Left lung (tissue), 14 donors: ENCODE measurements at places on chromosomes 6 and 20.

DNA sequence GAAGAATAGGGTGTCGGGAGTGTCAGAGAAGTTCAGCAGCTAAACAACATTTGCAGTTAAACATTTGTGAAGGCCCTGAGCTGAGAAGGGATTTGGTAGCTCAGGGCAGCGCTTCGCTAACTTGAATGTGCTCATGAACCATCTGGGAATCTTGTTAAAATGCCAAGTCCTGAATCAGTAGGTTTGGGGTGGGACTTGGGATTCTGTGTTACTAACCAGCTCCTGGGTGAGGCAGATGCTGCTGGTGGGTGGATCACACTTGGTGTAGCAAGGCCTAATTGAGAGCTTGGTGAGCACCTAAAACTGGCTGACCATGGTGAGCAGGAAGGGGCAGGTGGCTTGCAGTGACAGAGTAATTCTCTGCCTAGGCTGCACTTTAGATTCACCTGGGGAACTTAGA lies 5.9 kb downstream of the PTPRA start:
- no peak for DNase-seq

GRCh38 chr6:15712797-15713196 lies 50.0 kb upstream of the DTNBP1 start:
- DNase-seq, result no peak

GRCh38 chr20:60003776-60004175 lies 45.6 kb downstream of the CDH26 start:
- DNase-seq, result no peak

DNA sequence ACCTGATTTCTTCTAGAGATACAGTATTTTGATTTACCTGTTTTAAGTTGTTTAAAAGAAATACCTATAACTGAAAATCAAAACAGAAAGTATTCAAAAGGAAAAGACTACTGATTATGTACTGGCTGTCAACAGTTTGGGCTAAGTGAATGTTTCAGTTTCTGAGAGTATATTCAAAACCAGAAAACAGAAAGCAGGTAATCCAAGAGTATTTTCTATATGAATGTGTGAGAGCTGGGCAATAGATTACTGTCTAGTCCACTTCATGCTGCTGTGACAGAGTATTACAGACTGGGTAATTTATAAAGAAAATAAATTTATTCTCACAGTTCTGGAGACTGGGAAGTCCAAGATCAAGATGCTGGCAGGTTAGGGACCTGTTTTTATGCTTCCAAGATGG lies 261.0 kb downstream of the ARHGAP18 start:
- DNase-seq, result no peak

DNA sequence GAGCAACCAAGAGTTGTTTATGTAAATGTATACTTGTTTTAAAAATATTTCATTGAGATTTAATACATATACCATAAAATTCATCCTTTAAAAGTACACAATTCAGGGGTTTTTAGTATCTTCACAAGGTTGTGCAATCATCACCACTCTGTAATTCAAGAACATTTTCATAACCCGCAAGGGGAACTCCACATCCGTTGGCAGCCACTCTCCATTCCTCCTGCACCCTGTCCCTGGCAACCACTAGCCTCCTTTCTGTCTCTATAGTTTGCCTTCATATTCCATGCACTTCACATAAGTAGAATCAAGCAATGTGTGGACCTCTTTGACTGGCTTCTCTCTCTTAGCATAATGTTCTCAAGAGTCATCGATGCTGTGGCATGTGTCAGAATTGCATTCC lies 104.2 kb upstream of the PDE10A start:
- no peak for DNase-seq

DNA sequence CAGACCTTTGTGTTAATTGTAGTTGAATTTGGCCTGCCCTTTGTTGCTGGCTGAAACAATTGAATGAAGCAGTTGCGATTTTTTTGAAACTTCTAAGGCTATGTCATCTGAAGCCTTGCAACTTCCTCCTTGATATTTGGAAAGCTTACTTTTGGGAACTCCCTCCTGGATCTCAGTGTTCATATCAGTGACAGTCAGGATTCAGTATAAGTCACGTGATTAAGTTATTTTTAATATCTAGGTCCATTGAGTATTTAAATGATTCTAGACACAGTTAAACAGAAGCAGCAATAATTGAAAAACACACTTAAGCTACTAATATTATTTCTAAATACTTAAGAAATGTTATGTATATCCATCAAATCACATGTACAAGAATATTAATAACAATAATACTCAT lies 951.3 kb downstream of the GRIK2 start:
- no peak for DNase-seq

- no peak for DNase-seq
These were observed 73.7 kb upstream of the TNFRSF21 start for GRCh38 chr6:47383360-47383759.

- DNase-seq, result no peak
These were observed 6.4 kb downstream of the RMND1 start for GRCh38 chr6:151445482-151445881.

DNA sequence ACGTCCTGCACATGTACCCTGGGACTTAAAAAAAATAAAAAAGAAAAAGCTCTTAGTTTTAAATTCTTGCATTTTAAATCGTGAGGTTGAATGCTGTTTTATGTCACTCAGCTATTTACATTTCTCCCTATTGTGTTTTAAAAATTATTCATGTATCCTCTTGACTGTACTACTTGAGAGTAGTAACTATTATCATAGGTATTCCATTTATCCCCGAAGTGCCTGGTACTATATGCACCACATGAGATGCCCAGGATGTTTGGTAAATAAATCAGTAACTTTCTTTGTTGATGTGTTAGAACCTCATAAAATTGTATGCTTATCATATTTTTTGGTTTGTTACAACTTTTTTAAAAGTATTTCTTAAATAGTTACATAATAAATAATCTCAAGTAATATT lies 18.4 kb downstream of the MAP3K4 start:
- no peak for DNase-seq

DNA sequence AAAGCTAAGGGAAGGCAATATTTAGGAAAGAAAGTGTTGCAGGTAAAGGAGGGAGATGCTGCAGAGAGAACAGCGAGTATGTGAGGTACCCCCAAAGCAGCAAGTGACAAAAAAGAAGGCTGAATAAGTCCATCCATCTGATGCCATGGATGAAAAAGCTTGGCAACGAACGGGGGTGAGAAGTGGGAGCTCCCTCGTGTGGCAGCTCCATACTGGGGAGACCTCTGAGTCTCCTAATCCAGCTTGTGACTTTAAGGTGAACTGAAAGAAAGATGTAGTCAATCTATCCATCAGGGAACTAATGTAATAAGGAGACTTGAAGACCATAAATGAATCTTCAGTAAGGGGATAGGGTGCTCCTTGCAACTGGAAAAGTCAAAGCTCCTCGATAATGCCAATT lies 156.6 kb downstream of the OTOR start:
- DNase-seq, result no peak

GRCh38 chr20:4567170-4567569 lies 154.5 kb upstream of the PRND start:
- no peak for DNase-seq

- no peak for DNase-seq
These were observed 44.9 kb upstream of the DUSP22 start for GRCh38 chr6:247351-247750.

GRCh38 chr6:151082079-151082478 lies 157.7 kb upstream of the AKAP12 start:
- no peak for DNase-seq

DNA sequence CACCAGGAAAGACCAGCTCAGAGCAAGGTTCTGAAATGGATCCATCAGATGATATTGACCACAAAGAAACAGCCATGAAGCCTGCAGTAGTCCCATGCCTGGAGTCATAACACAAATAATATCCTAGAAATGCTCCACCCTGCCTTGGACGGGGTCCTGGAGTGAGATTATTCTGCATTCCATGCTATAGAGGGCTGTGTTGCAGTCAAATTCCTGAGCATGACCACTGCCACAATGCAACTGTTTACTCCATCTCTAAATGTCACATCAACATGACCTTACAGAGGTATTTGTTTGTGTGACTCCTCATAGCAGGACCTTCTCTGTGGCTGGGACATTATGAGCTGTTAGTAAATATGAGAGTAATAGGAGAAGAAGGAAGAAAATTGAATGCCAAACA lies 257.5 kb upstream of the TCF21 start:
- DNase-seq, result no peak

DNA sequence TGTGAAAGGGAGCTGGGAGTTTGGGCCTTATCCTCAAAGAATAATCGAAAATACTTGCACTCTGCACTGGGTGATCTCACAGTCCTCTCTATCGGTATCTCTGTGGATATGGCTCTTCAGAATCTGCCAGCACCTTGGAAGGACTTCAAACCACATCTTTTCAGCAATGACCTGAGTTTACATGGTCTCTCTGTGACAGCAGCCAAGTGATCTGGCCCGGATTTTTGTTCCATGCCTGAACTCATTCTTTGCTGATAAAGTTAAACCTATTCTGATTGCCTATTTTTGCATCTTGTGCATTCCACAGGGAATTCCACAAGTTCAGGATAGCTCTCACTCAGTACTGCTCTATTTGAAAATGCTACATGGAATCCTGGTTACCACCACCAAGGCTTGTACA lies 98.9 kb downstream of the HDGFL1 start:
- no peak for DNase-seq

DNA sequence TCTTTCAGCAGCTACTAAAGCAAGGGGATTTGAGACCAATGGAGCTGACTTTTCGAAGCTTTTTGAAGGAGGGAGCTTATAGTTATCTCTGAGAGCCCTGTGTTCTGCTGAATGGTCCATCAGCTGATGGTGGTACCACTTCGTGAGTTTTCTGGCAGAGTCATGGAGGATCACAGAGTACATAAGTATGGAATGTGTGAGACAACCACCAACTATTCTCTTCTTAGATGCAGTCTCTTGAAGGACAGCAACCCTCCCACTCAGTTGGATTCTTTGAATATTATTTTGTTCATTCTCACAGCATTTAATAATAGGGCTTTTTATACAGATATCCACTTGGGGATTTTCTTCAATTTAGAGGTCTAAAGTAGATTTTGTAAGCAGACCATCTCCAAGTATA lies 75.3 kb downstream of the ELOVL2 start:
- no peak for DNase-seq

GRCh38 chr6:16483315-16483875 lies 245.0 kb downstream of the GMPR start:
- DNase-seq, result no peak

DNA sequence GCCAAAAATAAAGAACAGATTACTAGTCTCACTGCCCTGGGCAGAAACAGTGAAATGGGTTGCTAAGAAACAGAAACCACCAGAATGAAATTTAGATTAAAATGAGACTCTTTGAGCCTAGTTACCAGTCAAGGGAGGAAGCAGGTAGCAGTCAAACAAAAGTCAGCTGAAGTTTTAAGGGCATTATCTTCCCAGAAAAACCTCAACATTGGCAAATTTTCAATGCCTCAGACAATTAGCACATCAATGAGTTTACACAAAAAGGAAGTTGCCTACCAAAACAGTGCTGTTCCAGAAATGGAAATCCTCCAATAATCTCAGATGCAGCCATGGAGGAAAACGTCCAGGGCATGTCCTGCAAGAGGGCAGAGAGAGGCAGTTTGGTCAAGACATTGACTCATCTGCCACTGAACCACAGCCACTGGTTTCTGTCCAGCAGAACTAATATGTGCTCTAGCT lies 399.7 kb upstream of the ADGRB3 start:
- DNase-seq, result no peak

DNA sequence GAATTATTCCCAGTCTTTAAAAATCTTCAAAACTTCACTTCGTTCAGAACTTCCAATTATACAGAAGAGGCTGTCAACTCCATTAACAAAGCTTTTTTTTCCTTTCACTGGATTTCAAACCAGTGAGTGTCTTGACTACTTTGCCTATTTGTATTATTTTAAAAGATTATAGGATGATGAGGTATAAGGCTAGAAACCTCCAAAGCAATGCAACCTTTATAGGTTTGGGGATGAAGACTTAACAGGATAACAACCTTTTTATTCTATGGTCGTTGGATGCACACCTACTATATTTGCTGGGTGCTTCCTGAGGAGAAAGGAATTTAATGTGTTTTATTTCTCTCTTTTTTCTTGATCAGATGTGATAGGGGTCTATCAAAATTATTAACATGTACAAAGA lies 1.9 kb upstream of the OVOL2 start:
- DNase-seq, result no peak
